ENCODE measurements at places on chromosomes 2 and 18.

- no peak for DNase-seq
Observed at GRCh38 chr18:56210520-56210919, 427.9 kb downstream of the TXNL1 start.

GRCh38 chr2:82852787-82853186 lies 1606.3 kb downstream of the SUCLG1 start:
- no peak for DNase-seq

GRCh38 chr2:199973703-199974102 lies 18.3 kb downstream of the MAIP1 start:
- peak; percentile 4 for DNase-seq

DNA sequence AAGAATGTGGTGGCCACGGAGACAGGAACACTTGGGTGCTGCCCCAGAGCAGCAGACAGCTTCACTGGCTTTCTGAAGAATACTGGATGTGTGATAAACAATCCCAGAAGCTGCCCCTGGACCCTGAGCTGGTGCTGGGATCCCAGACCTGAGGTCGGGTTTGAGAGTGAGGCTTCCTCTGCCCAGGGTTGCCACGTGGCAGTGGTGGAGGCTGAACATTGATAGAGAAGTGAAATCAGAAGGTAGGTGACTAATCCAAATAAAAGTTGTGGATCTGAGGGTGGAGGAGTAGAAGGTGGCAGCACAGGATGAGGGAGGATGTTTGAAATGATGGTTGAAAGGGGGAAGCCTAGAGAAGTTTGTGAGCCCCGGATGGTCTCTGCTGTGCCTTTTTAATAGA lies 64.0 kb downstream of the FMNL2 start:
- no peak for DNase-seq

- no peak for DNase-seq
Observed at GRCh38 chr2:127034051-127034450, 72.9 kb downstream of the BIN1 start.

DNA sequence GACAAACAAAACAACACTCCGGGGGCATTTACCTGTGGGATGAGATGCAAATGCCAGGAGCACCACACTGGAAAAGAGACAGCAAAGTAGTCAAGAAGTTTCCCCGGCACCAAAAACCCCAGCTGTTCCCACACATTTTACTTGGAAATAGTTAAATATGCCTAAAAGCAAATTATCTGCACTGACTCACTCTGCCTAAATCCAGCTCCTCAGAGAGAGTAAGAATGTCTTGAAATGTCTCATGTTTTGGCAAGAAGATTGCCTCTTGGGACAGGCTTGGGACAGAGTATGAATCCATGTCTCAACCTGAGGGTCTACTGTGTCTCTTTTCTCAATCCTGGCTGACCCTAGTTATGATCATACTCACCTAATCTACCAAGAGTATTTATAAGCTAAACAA lies 87.5 kb upstream of the RIOK3 start:
- no peak for DNase-seq

DNA sequence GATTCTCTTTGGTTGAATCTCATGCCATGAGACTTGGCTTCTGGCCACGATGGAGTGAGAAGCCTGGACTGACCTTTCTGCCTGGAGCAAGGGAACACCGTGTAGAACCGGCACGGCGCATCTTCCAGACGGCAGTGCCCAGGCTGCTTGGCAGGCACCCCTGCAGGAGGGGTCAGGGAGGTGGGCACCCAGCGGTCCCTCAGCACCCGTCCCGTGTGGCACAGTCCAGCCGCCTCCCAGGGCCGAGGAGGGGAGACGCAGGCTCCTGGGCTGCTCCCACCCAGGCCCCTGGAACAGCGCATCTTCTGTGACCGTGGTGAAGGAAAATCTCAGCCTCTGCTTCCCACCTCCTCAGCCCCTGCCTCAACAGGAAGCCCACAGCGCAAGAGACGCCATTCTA lies 95.7 kb downstream of the CMPK2 start:
- DNase-seq: no peak

DNA sequence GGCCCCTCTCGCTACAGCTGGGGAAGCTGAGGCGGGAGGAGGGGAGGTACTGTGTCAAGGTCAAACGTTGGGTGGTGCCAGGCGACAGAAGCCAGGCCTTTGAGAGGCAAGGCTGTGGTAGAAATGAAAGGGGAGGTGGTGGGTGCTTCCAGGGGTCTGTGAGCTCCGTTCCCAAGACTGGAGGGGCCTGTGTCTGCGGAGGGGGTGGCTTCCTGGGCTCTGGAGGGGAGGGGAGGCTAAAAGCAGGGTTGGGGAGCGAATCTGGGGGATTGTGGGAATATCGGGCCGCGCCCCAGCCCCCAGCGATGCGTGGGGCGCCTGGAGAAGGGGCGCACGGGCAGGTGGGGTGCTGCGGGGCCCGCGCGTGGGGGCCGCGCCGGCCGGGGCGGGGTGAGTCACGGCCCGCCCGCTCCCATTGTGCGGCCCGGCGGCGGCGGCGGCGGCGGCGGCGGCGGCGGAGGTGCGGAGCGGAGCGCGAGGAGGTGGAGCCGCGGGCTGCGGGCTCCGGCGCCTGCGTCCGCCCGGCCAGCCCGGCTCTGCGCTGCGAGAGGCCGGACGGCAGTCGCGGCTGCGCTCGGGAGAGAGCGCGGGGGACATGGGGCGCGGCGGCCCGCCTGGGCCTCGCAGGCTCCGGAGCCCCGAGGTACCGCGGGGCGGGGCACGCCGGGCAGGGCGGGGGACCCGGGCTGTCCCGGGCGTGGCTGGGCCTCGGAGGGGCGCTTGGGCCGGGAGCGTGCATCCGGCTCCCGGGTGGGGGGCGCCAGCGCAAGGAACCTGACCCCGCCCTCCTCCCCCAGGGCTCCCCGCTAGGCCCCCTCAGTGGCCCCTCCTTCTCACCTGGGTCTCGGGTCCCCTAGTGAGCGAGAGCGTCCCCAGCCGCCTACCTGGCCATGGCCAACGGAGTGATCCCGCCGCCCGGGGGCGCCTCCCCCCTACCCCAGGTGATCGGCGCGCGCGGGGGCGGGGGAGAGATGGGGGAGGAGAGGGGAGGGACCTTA lies at the start of gene SLC4A3:
Gene SLC4A3, plus strand, starts transcription at position 528 of the 998 bp plus-strand sequence. Its CDS starts 363 bp downstream, at position 891.
- peak; percentile 62 for DNase-seq

DNA sequence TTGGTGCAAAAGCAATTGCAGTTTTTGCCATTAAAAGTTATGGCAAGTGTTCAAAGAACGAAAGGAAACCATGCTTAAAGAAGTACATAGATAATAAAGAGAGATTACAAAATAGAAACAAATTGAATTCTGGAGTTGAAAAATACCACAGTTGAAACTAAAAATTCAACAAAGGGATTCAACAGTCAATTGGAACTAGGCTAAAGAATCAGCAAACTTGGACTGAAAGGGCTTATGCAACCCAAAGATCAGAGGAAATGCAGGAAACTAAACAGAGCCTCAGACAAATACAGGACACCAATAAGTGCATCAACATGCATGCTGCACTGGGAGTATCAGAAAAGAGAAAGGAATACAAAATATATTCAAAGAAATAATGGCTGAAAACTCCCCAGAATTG lies 40.3 kb downstream of the UXS1 start:
- no peak for DNase-seq

GRCh38 chr2:113875135-113875534 lies 14.8 kb upstream of the ACTR3 start:
- DNase-seq: no peak

Measured in NCI-H1417 (cell line).